ENCODE measurements at places on chromosomes 16 and 17. TPM values are rescaled to one million over a fixed set of nuclear protein-coding genes. Genes with fewer than 3 reads are reported as not detected.

DNA sequence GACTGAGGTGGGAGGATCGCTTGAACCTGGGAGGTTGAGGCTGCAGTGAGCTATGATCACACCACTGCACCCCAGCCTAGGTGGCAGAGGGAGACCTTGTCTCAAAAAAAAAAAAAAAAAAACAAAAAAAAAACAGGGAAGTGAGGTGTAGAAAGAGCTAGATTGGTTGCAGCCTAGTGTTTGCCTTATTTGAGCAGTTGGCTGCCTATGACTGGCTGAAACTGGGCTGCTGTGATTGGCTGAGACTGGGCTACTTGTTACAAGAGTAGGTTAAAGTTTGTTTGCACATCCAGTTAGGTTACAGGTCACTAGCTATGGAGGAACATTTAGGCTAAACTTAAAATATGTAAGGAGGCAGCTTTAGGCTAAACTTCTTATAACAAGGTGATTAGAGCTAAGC is 5.7 kb downstream of the DHRS7B start:
- no peak for DNase-seq

GRCh38 chr17:75250009-75250471 is 11.4 kb downstream of the GGA3 start:
- no peak for DNase-seq

GRCh38 chr17:33202021-33202420 is 91.1 kb downstream of the ASIC2 start:
- no peak for DNase-seq

- DNase-seq = no peak
These were observed 8.9 kb upstream of the RAPGEFL1 start for GRCh38 chr17:40168262-40168832.

DNA sequence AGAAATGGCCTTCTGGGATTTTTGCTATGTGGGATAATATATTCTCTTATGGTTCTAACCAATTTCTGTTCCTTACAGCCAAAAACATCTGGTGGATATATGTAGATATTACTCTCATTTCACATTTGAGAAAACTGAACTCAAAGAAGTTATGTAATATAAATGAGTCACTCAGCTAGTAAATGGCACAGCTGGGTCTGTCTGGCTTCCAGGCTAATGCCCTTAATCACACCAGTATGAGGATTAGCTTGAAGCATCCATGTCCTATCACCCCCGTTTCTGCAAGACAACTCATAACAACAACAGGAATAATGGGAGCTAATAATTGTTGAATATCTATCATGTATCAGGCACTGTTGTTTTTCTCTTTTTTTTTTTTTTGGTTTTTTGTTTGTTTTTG is 34.4 kb upstream of the USP7 start:
- DNase-seq = no peak

- peak; percentile 14 for DNase-seq
These were observed 2.9 kb downstream of the UNC119 start for GRCh38 chr17:28549236-28550132.

DNA sequence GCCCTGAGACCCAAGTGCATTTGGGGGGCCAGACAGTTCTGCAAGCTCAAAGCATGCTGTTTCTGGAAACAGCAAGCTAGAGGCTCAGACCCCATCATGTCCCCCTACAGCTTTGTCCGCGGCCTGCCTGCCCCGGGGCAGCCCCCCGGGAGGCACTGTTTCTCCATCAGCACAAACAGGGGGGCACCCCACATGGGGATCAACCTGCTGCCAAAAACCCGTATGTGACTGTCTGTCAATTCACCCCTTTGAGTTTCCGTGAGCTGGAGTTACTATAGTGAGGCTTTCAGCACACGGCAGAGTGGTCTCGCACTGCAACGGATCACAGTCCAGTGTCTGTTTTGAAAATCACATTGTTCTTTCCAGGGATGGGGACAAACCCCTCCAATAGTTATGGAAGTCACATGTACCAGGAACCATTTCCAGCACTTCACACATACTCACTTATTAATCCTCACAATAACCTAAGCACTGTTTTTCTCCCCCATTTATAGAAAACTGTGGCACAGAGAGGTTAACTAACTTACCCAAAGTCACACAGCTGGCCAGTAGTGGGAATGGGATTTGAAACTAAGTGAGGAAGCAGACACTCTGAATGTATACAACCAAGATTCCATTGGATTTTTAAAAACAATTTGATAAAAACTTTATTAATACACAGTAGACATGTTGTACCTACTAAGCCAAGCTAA is 269.0 kb downstream of the C16orf95 start:
- DNase-seq = no peak

DNA sequence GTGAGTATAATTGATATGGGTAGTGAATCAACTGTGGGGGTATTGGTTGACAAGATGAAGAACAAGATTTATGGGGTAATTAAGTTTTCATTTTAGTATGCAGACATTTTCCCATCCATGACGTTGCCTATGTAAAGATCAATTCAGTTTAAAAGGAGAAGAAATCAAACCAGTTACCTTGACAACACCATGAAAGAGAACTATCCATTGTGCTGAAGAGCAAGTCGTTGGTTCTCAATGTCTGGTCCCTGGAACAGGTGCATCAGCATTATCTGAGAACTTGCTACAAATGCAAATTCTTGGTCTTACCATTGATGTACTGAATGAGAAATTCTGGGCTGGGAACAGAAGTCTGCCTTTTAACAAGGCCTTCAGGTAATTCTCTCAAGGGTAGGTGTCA is 801 bp upstream of the OR4D2 start:
- no peak for DNase-seq

DNA sequence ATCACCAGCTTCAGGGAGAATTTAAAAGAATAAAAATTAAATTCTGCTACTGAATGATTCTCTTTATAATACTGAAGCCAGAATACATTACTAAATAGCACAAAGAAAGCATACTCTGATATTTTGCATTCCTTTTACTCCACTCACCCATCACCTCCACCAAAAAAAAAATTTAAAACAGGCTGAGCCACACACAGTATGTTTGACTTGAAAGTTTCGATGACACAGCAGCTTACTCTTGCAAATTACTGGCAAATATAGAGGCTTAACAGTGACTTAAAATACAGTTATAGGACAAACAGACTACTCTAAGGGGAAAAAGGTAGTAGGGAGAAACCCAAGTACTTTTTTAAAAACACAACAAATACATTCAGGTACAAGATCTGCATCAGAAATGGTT is 39.2 kb downstream of the GPATCH8 start:
- DNase-seq = no peak

DNA sequence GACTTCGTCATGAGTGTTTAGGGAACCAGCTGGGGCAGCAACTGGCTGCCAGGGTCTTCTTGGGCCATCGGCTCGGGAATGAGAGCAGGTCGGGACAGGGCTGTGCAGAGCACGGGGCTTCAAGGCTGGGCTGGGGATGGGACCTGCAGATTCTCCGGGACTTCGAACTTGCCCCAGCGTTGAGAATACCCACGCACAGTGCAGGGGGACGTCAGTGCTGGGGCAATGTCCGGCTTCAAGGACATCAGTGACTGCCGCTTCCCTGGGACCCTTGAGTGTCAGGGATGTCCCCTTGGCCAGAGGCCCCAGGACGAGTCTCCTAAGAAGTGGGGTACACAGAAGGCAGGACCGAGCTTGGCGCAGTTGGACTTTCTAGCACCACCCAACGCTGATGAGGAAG is 76.3 kb downstream of the MGAT5B start:
- DNase-seq = no peak

GRCh38 chr17:37399265-37399803 is 7.3 kb downstream of the ACACA start:
- DNase-seq = no peak

GRCh38 chr17:323721-324571 is 28.7 kb downstream of the RPH3AL start:
- no peak for DNase-seq

DNA sequence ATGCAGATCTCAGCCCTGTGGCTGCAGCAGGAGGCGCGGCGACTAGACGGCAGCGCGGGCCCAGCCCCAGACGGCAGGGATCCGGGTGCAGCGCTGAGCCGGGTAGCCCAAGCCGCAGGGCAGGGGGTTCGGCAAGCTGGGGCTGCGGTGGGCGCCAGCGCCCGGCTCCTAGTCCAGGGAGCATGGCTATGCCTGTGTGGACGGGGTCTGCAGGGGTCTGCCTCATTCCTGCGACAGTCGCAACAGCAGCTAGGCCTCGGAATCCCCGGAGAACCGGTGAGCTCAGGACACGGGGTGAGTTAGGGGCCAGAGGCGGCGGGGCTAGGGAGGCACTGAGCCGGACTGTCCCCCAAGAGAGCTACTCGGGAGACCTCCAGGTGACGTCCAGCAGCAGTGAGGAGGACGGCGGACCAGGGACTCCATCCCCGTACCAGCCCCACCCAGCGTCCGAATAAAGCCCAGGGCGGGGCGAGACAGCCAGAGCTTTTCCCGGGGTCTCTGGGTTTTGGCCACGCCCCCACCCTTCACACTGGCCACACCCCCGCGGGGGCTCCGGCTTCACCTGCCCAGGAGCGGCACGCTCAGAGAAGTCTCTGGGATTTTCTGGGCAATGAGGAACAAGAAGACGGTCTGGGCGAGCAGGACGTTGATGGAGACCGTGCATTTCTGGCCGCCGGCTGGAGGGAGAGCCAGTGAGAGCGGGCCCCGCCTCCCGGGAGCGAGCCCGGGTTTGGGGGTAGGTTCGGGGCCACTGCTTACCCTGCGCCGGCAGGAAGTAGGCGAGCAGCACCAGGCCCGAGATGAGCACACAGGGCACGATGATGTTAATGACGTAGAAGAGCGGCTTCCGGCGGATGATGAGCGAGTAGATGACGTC is 1.1 kb downstream of the C17orf107 start:
- DNase-seq = peak; percentile 85

- no peak for DNase-seq
These were observed 146.3 kb downstream of the CMIP start for GRCh38 chr16:81590714-81591544.

DNA sequence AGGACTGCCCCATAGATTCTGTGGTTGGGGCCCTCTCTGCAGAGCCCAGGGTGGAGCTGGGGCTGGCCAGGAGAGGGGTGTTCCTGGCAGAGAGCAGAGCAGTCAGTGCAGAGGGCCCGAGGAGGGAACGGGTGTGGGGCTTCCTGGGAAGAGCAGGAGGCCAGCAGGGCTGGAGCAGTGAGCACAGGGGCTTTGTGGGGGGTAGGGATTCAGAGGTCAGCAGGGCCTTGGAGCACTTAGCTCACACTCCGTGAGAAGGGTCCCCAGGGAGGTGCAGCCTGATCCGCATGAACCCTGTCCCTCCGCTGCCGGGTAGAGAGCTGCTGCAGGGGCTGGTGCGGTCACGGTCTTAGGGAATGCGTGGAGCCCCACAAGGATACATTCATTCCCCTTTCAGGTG is 113.0 kb upstream of the CIBAR2 start:
- DNase-seq = no peak

DNA sequence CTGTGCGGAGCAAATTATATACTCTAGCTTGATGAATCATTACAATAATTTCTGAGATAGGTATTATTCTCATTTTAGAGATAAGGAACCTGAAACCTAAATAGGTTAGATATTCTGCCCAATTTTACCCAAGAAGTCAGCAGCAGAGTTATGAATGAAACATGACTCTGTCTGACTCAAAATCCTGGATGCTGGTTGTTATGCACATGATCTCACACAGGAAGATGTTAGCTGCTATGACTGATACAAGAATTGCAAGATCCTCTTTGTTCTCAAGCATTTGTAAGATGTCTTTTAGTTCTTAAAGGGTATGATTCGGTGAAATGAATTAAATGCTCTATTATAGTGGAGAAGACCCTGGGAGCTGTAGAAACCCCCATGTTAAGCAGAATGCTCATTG is 447.8 kb downstream of the KIF2B start:
- DNase-seq = no peak

DNA sequence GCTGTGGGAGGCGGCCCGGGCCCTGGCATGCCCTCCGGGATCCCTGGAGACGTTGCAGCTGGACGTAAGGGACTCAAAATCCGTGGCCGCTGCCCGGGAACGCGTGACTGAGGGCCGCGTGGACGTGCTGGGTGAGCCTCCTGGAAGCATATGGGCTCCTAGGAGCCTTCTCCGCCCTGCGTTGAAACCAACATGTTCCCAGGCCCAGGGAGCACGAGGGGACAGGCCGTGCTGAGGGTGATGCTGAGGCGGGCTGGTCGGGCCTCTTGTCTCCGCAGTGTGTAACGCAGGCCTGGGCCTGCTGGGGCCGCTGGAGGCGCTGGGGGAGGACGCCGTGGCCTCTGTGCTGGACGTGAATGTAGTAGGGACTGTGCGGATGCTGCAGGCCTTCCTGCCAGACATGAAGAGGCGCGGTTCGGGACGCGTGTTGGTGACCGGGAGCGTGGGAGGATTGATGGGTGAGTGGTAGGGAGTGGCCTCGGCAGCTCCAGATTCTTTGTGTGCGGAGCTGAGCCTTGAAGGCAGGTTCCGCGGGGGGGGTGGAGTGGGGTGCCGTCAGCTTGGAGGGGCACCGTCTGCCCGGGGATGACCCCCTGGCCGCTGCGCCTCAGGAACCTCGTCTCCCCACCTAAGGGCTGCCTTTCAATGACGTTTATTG is 567 bp downstream of the HSD17B1 start:
- no peak for DNase-seq

DNA sequence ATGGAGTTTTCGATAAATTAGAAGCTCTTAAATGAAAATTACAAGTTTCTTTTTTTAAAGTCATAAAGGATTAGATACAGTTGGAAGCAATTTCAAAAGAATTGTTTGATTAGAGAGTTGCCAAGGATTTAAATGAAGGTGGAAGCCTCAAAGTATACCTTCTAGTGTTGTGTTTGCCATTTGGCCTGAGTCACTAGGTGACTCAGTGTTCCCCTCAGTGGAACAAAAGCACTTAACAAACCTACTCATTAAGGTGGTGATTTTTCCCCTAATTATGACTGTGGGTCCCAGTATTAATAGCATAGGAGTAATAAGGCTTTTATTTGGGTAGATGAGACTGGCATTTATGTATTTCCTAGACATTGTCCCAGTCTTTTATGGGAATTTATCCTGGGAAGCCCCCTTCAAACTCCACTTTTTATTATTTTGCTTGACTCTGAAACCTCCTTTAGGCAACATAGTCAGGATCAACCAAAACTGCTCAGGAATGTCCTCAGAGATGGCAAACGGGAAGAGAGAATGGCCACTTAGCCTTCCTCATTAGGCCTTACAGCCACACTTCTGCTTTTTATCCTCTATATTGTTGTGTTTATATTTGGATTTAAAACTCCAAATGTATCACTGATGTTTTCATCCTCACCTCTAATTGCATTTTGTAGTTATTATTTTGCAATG is 161.0 kb downstream of the FTO start:
- DNase-seq = no peak

- no peak for DNase-seq
These were observed 26.0 kb downstream of the DCUN1D3 start for GRCh38 chr16:20874088-20874581.

- DNase-seq = no peak
These were observed 47.1 kb upstream of the PHOSPHO1 start for GRCh38 chr17:49277638-49278037.

The WNT9B gene
- not detected for total RNA-seq

The DNAH2 gene
- total RNA-seq = not detected

The ESRP2 gene
- 0.41 TPM for total RNA-seq

The MLKL gene
- total RNA-seq = 4.3 TPM

The SEPTIN12 gene
- not detected for total RNA-seq

The KCNG4 gene
- total RNA-seq = not detected

The DHRS13 gene
- total RNA-seq = 3.0 TPM

The FBXW10B gene
- total RNA-seq = 0.84 TPM

The CCL11 gene
- 5.4 TPM for total RNA-seq

The CCL8 gene
- not detected for total RNA-seq

Measured in Right ventricle myocardium inferior (tissue), 1 donor.